AG10803 (cell line): ENCODE measurements at places on chromosomes 11 and 22.

GRCh38 chr22:45608763-45609180, 62.9 kb upstream of the ATXN10 start:
- peak; percentile 85 for DNase-seq

GRCh38 chr11:132648851-132649250, 883.5 kb downstream of the OPCML start:
- peak; percentile 43 for DNase-seq

DNA sequence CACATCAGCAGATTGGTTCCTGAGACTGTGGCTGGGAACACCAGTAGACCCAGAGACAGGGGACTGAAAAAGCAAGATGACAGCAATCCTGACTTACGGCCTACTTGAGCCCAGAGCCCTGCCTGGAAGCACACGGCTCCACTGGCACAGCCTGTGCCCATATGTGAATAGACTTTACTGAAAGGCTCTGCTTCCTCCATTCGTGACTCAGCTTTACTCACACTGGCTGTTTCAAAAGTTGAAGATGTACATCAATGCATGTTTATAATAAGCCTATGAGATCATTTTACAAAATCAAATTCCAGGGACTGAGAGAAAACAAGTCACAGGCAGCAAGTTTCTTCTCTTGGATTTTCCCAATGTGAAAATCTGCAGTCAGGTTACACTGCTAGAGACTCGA, 134.6 kb upstream of the TEAD1 start:
- DNase-seq: peak; percentile 95

DNA sequence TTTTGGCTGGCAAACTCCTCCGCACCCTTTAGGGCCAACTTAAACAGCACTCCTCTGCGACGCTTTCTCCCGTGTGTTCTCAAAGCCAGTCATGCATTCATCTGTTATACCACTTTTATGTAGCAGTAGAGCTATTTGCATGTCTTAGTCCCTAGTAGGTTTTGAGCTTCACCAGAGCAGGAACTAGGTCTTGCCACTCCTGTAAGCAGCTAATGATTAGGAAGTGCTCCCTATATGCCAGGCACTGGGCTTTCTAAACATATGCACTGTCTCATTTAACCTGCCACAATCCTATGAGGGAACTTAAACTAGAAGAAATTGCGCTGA, 180.8 kb downstream of the DBX1 start:
- no peak for DNase-seq

- no peak for DNase-seq
Observed at GRCh38 chr11:69546735-69547370, 65.4 kb downstream of the LINC01488 start.

DNA sequence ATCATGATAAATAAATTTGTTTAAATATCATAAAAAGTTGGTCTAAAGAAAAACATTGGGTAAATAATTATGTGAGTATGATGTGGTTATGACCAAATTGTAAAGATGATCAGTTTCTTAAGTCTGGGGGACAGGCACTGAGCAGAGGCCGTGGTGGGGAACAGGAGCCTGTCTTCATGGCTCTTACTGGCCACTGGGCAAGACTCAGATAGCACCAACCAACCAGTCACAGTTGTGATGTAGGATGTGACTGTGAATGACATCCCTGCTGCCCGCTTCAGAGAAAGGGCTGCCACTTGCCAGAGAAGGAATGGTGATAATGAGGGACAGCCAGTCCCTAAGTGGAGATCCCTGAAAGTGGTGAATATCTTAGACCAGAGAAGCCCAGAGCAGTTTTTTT, 7.0 kb downstream of the PTPRJ start:
- no peak for DNase-seq

DNA sequence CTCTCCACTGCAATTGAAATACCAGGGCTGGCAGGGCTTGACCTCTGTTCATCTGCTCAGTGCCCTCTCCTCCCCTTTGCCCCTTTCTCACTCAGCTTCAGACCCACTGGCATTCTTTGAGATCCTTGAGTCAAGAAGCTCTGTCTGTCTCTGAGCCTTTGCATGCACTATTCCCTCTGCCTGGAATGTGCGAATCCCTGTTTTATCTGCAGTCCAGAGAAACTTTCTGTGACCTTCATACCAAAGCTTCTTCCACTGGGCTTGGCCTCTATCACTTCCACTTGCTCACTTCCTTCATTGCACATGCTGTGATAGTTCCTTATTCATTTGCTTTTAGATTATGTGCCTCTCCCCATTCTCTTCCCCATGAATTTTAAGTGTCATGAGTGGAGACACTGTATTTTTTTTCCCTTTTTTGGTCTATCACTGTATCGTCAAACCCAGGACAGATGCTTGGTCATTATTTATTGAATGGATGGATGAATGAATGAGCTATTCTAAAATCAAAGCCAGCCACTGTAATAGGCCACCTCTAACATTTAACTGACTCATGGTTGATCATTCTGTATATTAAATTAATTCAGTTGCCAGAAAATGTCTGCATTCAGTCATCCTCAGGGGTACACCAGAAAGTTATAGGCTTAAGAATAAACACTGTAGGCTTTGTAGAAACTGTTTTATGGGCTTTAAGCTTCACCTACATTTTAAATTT, 88.7 kb upstream of the TIMP3 start:
- no peak for DNase-seq

DNA sequence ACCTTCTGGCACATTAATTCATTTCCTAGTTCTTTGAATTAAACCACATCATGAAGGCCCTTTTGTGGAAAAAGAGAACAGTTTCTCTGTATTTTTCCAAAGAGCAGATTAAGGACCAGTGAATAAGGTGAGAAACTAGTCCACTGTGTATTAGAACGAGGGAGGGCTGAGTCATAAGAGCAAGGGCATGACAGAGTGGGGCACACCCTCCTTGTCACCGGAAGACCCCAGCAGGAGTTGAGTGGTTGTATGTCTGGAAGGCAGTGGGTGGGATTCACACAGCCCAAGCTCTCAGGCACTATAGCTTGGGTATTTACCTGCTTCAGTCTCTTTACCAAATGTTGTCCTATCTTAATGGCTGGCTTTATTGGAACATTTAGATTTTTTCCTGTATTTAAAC, 86.8 kb downstream of the BMAL1 start:
- no peak for DNase-seq

DNA sequence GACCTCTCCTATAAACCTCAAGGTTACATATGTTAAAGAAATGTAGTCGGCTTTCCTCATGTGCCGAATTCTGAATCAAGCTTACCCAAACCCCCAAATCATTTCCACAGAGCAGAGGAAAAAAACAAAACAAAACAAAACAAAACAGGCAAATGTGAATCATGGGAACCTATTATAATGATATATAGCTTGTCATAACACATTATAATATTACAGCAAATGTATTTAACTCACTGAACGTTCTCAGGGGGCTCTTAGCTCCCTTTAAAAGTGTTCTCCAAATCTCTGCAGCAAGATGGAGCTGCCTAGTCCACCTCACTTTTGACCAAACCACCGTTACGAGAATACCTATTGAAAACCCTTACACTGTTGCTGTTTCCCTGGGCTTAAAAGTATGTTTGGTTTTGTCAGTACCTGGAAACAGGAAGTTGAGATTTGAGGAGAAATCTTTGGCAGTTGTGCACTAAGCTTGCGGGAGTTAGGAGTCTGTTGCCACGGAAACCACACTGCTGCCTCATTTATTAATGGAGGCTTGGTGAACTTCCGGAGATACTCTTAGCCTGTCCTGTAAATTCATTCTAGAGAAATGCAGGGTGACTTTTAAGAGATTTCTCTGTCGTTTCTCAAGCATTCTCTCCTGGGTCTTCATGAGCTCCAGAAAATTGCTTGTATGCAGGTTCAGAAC, 167.0 kb upstream of the RASSF10 start:
- peak; percentile 83 for DNase-seq

DNA sequence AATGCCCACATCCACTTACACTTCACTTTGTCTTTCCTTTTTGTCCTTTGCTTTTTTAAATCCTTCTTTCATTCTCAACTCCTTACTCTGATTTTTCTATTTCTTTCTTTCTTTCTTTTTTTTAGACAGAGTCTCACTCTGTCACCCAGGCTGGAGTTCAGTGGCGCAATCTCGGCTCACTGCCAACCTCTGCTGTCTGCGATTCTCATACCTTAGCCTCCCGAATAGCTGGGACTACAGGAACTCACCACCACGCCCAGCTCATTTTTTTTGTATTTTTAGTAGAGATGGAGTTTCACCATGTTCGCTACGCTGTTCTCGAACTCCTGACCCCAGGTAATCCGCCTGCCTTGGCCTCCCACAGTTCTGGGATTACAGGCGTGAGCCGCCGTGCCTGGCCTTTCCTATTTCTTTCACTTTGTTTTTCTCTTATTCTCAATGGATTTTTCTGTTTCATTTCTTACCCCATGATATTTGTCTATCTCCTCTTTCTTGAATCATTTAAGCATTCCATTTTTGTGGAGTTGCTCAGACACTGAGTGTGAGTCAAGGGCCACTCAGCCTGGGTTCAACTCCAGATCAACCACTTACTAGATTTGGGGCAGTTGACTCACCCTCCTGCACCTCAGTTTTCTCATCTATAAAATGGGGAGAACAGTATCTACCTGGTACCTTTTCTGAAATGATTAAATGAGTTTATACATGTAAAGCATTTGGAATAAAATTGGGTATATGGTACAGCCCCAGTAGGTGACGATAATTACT, 7.6 kb downstream of the KCNJ5 start:
- DNase-seq: peak; percentile 24

DNA sequence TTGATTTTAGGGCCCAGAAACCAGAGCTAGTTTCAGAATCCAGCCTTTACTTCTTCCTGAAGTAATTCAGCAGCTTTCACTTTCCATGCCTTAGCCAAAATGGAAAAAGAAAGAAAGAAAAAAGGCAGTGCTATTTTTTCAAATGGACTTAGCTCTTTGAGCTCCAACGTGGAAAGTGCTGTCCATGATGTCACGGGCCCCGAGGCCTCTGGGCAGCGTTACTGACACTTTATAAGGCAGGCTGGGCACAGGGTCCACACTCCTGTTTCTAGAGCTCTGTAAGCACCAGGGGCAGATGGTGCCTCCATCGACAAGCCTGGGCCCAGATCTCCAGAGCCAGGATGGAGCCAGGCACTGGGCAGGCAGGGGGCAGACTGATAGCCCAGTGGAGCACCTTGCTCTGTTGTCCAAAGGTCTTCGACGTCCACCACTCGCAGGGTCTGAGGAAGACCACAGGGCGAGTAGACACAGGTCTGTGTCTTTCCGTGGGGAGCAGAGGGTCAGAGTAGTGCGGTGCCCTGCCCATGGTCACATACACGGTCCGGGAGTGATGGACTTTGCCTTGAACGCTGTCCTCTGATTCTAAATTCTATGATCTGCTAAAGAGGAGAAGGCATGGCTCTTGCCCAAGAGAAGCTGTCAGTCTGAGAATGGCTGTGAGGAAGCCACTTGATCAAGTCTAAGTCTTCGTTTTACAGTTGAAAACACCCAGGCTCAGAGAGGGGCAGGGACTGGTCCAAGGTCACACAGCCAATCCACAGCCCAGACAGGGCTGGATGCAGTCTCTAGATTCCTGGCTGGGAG, 22.0 kb upstream of the WNT11 start:
- DNase-seq: no peak

- no peak for DNase-seq
Observed at GRCh38 chr11:457111-457760, 7.2 kb downstream of the PTDSS2 start.

DNA sequence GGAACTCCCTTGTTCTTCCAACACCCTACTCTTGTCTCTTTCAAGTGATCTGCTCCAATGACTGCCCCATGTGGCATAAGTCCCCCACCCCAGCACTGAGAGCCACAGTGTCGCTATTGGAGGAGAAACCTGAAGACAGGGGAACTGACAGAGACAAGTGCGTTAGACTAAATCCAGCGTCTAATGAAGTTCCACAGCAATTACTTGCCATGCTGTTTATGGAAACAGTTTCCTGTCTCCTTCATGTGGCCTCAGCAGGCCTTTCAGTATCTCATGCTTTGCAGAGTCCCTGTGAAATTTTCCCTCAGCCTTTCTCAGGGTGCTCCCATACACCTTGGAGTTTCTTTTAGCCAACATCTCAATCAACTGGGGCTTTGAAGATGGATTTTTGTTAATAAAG, 277.4 kb downstream of the ETS1 start:
- DNase-seq: no peak

DNA sequence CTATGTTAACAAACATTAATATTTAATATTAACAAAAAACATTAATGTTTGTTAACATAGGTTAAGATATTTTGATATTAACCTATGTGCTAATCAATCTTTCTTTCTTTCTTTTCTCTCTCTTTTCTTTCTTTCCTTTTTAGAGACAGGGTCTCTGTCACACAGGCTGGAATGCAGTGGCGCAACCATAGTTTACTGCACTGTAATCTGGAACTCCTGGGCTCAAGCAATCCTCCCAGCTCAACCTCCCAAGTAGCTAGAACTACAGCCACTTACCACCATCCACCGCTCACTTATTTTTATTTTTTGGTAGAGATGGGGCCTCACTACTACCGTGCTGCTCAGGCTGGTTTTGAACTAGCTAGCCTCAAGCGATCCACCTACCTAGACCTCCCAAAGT, 13.2 kb downstream of the SIK3 start:
- DNase-seq: no peak

DNA sequence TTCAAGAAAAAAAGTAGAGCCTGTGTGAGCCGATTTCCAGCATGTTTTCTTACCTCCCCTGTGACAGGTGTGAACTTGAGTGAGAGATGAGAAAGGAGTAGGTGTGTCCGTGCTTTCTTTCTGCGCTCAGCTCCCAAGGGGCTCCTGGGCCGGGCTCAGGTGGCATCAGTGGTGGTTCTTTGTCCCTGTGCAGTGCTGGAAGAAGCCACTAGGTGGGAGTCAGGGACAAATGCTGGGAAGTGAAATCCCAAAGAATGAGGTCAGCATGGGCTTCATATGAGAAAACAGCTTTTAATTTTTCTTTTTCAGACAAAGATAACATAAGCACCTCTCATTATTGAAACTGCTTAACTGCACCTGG, 57.8 kb downstream of the PPFIBP2 start:
- peak; percentile 66 for DNase-seq

- DNase-seq: no peak
Observed at GRCh38 chr22:29879753-29880152, 3.2 kb upstream of the MTMR3 start.

DNA sequence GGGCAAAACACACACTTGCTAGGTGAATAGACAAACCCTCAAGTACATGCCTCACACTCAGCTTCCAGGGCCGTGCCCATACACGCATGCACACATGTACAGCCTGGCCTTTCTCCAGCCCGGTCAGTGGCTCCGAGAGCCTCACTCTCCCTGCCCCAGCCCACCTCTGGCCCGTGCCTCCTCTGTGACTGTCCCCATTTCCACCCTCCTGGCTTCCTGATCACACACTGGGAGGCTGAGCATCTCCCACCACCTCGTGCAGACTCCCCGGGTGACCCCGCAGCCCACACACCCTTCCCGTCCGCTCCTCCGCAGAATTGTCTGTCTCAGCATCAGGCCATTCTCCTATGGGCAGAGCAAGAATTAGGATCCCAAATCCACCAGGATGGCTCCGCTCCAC, 634.1 kb downstream of the TBC1D22A start:
- DNase-seq: no peak
